ENCODE measurements at places on chromosomes 5 and 9.

GRCh38 chr9:114908104-114908622 lies 22.2 kb downstream of the TNFSF8 start:
- DNase-seq, result peak; percentile 47

DNA sequence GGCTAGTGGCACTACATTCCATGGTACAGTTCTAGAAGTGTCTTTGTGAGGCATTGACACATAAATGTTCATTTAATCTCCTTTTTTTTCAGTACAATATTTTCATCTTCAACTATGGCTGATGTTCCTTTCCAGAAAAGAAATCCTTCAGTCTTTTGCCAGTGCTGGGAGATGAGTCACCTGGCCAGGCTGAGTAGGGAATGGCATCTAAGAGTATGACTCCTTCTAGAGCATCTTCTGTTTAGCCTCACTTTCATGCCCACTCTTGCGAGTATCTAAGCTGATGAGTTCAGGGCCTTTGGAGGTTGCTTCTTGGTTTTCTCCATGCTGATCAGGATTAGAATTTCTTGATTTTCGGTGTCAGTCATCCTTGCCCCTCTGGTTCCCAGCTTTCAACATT lies 124.4 kb downstream of the SLC28A3 start:
- no peak for DNase-seq

DNA sequence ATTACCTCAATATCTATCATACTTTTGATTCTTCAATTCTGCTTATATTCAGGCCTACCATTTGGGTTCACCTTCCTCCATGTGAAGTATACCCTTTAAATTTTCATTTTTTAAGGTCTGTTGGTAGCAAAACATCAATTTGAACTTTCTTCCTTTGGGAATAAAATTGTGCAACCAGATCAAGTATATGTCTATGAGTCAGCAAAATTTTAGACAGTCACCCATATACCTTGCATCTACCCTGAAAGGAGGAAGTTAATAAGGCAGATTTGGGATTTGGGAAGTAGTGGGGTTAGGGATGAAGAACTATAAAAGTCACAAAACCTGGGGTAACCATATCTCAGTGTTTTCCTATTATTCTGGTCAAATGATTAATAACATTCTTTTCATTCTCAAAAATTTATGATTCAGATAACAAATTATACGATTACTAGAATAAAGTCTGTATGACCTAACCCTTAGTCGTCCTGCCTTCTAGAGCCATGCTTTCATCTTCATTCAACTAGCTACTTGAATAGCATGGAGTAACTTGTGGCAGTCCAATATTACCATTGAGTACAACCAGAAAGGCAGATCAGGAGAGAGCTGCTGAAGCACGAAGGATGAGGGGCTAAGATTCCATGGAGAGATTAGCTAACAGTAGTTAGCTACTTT lies 2.8 kb upstream of the IL33 start:
- DNase-seq, result no peak

DNA sequence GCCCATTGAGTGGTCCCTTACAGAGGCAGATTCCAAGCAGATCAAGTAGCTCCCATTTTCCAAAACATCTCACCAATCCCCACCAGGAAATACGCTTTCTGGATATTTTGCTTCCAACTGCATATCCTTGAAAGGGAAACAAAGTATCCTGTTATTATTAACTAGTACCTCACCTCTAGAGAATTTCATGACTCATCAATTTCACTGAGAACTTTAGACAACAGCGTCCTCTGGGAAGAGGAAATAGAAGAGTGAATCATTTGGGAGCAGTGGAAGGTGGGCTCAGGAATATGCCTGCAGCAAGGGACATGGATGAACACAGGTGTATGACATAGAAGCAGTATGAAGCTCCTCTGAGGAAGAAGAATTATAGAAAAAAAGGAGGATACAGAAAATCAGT lies 186.7 kb downstream of the MARCHF11 start:
- peak; percentile 74 for DNase-seq

GRCh38 chr5:146687630-146688029 lies 171.6 kb upstream of the GPR151 start:
- no peak for DNase-seq

DNA sequence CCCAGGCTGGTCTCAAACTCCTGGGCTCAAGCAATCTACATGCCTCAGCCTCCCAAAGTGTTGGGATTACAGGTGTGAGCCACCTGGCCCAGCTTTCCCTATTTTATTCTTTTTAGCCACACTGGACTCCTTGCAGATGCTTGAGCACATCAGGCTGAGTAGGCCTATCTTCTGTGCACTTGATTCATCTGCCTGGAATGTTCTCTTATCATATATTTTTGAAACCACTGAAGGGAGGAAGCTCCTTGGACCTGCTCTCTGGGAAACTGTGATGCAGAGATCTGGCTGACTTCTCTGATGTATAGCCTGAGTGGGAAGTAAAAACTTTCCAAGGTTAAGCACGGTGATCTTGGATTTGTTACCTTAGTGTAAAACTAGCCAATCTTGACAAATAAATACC lies 6.5 kb upstream of the MAT2B start:
- peak; percentile 78 for DNase-seq

GRCh38 chr9:127308652-127309434 lies 44.3 kb downstream of the GARNL3 start:
- DNase-seq, result peak; percentile 22
